Fibroblast of villous mesenchyme (primary cell): ENCODE measurements at places on chromosomes 12 and 14. TPM values are rescaled to one million over a fixed set of nuclear protein-coding genes. Genes with fewer than 3 reads are reported as not detected.

DNA sequence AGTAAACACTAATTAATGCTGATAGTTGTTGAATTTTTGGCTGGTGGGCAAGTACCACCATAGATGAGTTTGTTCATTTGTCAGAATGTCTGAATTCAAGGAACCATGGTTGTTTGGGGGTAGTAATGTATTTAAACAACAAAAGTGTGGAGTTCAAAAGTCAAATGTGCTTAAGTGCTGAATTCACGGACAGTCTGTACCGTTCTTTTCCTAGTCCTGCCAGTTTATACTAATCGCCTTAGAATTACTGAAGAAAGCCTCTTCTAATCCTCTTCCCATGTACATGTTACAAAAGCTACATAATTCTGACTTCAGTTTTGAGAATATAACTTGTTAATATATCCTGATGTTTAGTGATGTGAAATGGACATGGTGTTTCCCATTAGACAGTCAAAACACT, 2.7 kb downstream of the NAA25 start:
- no peak for DNase-seq

- DNase-seq: no peak
These were observed 144.1 kb upstream of the PTPRQ start for GRCh38 chr12:80299976-80300375.

SLC6A13 gene
- total RNA-seq: not detected in 2 replicates

MSRB3 gene
- total RNA-seq: 89.2 and 111 TPM in 2 replicates

TCL1B gene
- not detected in 2 replicates for total RNA-seq
